CD4-positive, alpha-beta T cell treated with Interleukin-17A for 4 hours (primary cell): ENCODE measurements at places on chromosomes 1 and 21.

DNA sequence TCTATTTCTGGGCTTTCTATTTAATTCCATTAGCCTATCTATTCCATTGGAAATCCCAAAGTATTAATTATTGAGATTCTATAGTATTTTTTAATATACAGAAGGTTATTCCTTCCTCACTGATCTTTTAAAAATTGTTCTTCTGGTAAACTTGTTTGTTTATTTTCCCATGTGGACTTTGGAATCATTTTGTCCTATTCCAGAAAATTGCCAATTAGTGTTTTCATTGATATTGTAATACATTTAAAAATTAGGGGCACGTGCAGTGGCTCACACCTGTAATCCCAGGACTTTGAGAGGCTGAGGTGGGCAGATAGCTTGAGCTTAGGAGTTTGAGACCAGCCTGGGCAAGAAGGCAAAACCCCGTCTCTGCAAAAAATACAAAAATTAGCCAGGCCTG, 8.4 kb upstream of the TLCD4 start:
- DNase-seq, result no peak

DNA sequence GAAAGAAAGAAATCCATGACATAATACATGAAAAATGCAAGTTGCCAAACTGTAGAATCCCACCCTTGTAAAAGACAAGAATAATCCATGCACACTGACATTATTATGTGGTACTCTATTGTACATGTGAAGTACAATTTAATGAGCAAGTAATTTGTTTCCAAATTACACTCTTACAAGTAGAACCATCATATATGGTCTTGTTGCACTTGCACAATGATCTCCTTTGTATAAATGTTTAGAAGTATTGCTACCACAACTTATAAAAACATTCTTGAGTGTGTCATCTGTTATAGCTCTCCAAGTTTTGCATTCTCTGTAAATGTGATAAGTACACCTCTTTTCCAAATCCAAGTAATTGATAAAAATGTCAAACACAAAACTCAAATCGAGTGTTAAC, 29.1 kb upstream of the ZNF281 start:
- no peak for DNase-seq

DNA sequence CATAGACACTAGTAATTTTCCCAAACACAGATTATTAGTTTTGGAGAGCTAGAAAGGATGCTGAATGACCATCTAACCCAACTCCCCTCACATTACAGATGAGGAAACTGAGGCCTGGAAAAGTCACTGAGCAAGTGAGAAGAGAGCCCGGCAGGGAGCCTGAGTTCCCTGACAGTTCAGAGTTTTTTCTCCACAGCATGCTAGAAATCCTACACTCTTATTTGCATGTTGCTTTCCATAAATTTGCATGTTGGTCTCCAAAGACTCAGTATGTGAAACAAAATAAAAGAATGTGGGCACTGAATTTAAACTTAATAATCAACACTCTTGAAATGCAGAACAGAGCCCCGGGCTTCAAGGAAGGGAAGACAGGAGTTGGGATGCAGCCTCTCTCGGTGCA, 132.3 kb downstream of the CCDC185 start:
- DNase-seq, result no peak

- DNase-seq, result no peak
These were observed 175.4 kb upstream of the GORAB start for GRCh38 chr1:170356585-170356984.
